SHP77 treated with DMSO at 0.1 percent for 48 hours (cell line): ENCODE measurements at places on chromosomes 13 and 19.

GRCh38 chr19:2049741-2050348 is 1.2 kb downstream of the MKNK2 start:
- DNase-seq: peak; percentile 22

- no peak for DNase-seq
These were observed 310.6 kb downstream of the LMO7 start for GRCh38 chr13:75946536-75947284.

DNA sequence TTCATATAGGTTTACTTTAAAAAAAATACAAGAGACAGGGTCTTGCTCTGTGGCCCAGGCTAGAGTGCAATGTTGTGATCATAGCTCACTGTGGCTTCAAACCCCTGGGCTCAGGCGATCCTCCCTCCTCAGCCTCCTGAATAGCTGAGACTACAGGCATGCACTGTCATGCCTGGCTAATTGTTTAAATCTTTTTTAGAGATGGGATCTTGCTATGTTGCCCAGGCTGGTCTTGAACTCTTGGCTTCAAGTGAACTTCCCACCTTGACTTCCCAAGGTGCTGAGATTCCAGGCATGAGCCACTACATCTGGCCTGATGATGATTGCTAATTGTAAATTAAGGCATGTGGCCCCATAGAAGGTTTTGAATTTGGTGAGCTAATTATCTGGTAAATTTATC is 35.4 kb upstream of the ADGRE1 start:
- no peak for DNase-seq

DNA sequence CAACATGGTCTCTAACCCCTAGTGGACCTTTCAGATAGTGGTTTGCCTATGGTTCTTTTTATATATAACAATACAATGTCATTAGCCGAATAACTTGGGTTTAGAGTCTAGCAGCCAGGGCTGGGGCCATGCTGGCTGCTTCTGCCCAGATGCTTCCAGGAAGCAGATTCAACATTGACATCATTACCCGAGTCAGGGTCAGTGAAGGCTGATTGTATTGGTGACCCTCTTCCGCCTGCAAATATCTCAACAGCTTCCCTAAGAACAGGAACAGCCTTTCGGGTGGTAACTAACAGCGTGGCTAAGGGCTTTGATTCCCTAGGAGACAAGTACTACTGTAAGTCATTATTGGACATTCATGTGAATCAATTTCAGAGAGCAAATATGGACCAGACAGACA is 476.4 kb downstream of the UQCRFS1 start:
- DNase-seq: no peak

DNA sequence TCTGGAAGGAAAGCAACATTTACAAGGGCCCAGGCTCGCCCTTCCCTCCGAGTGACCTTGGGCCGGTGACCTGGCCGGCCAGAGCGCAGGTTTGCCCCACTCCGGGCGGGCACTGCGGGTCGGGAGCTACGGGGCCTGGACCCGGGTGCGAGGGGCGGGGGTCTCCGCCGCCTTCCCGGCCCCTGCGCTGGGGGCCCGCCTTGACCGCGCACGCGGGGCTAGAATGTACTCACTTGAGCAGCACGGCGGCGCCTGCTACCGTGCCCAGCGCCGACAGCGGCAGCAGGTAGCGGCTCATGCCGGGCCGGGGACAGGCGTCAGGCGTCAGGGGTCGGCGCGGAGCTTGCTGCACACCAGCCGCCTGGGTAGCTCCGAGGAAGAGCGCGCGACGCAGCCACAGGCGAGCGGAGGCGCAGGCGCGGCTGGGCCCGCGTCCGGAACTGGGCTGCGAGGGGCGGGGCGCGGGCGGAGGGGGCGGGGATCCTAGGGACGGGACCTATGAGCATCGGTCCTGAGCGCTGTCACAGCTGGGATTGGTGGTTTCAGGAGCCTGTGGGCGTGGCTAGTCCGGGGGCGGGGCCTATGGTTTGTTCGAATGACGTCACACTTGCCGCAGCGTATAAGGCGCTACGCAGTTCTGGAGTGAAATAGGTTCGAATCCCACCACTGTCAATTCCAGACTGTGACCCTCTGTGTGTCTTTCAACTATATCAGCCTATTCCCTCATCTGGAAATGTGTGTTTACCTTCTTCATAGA is at the start of gene RDH13:
TSS of gene RDH13 (minus strand) at position 414 of the 757 bp plus-strand sequence. CDS start at position 298, 116 bp downstream.
- peak; percentile 75 for DNase-seq

DNA sequence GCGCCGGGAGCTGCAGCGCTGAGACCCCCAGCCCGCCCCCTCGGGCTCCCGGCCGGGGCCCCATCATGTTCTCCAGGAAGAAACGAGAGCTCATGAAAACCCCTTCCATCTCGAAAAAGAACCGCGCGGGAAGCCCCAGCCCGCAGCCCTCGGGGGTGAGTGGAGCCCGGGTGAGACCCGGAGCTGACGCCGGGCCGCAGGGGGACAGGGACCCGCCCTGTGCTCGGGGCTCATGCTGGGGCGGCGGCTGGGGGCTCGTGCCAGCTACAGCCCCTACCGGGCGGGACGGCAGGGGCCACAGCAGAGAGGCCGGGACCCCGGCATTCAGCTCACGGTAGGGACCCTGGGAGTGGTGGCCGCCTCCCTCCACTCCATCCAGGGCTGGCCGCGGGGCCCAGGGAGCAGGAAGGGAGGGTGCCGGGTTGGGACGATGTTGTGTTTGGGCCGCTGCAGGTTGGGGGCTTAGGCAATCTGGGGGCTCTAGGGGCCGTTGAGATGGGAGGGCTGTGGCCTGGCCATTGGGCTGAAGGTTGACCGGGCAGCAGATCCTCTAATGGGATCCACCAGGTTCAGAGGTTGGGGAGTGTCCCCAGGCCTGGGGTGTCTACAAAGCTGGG is 482 bp downstream of the ARHGAP45 start:
- DNase-seq: no peak

DNA sequence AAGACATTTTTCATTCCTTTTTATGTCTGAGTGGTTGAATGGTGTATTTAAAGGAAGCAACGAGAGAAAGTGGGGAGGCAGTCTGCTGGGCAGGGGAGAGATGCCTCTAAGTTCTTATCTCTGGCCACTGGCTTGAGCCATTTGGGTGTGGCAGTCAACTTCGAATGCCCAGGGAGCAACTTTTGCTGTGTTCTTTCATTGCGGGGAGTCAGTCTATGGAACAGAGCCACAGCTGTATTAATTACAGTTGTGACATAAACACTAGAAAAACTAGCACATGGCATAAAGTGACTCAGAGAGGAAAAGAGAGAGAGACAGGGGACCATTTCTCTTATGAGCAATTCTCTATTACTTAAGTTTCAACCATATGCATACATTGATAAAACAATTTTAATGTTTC is 40.4 kb upstream of the PDCD5 start:
- DNase-seq: no peak

GRCh38 chr13:59270327-59270726 is 893.4 kb downstream of the DIAPH3 start:
- no peak for DNase-seq

GRCh38 chr19:1450735-1451731 is 1.1 kb downstream of the APC2 start:
- no peak for DNase-seq

DNA sequence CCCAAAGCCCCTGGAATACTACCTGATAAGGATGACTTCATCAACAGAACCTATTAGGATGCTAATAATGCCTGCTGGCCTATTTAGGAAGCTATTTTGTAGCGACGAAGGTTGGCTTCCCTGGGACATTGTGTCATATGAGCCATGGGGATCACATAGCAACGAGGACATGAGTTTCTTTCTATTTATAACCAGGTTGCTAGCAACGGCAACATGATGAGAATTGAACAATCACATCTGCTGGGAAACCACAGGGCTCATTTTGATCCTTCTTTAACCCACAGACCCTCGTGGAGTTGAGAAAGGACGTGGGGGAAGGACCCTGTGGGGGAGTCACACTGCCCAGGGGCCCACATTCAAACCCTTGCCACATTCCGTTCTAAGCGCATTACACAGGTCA is 172.2 kb downstream of the COL4A1 start:
- DNase-seq: no peak

- no peak for DNase-seq
These were observed 36.1 kb downstream of the MTUS2 start for GRCh38 chr13:28856287-28856686.

GRCh38 chr13:45584816-45585215 is 30.7 kb downstream of the ERICH6B start:
- DNase-seq: no peak

- no peak for DNase-seq
These were observed 194.5 kb upstream of the UBL3 start for GRCh38 chr13:30044932-30045331.

DNA sequence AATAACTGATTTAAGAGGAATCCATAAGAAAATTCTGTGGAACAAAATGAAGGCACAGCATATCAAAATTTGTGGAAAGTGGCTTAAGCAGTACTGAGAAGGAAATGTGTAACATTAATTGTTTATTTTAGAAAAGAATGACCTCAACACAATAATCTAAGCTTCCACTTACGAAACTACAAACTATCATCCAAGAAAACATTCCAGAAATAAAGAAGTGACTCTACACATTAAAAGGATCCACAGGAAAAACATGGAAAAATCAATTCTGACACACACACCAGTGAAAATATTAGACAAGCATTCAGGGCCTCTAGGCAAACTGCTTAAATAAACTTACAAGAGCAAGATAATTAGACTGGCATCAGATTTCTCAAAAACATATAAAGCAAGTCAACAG is 14.0 kb downstream of the EXOSC8 start:
- DNase-seq: no peak

DNA sequence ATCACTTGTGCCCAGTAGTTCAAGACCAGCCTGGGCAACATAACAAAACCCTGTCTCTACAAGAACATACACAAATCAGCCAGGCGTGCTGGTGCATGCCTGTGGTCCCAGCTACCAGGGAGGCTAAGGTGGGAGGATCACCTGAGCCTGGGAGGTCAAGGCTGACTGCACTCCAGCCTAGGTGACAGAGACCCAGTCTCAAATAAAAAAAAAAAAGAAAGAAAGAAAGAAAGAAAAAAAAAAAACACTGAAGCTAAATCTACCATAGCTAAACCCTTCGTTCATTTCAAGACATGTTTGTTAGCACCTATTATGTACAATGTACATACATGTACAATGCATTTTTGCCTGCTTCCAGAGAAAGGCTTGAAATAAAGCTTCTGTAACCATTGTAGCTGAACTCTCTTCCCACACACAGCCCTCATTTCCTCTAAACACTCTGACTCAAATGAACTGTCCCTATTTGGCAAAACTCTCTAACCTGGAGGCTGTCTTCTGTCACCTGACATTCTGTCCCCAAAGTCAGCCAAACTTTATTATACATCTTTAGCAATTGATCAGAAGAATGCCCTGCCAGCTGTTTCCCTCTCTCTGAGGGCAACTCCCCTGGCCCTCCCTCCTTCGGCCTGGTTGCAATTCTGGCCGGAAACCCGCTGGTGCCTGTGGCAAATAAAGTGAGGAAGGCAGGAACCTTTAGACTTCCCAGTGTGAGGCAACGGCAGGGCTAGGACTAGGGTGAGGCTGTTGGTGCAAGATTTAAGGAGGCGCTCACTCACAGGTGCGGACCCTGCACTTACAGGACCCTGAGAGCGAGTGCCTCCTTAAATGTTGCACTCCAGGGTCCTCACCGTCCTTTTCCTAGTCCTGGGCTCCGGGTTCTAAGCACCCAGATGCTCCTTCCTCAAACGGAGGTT is 1.8 kb downstream of the ETHE1 start:
- DNase-seq: no peak

- DNase-seq: no peak
These were observed 130.6 kb downstream of the COG6 start for GRCh38 chr13:39786091-39786490.

DNA sequence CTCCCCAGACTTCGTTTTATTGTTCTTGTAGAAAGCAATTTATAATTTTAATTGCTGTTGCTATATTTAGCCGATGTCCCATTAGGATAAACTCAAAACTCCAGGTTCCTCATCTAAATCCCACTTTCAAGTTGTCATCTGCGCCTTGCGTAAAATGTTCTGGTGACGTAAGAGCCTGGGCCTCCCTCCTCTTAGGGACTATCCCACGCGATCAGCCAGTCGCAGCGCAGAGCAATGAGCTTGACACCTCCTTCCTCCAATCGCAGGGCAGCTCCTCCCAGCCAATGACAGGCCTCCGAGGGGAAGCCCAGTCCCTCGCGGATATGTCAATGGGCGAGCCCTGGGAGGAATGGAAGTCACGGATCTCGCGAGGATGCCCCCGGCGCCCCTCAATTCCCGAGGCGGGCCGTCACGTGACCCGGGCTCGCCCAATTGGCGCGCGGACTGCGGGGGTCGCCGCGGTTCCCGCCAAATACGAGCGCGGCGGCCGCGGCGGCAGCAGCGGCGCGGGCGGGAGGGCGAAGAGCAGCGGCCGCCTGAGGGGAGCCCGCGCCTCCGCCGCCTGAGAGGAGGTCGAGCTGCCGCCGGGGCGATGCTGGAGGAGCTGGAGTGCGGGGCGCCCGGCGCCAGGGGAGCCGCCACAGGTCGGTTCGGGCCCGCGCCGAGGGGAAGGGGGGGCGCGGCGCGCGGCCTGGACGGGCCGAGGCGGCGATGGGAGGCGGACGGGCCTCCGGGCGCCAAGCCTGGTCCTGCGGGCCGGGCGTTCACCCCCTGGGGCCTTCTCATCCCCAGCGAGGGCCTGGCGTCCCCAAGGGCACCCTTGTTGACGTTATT is at the start of gene CHAF1A:
TSS of gene CHAF1A (plus strand) at position 470 of the 834 bp plus-strand sequence. CDS start at position 593, 123 bp downstream.
- peak; percentile 98 for DNase-seq

DNA sequence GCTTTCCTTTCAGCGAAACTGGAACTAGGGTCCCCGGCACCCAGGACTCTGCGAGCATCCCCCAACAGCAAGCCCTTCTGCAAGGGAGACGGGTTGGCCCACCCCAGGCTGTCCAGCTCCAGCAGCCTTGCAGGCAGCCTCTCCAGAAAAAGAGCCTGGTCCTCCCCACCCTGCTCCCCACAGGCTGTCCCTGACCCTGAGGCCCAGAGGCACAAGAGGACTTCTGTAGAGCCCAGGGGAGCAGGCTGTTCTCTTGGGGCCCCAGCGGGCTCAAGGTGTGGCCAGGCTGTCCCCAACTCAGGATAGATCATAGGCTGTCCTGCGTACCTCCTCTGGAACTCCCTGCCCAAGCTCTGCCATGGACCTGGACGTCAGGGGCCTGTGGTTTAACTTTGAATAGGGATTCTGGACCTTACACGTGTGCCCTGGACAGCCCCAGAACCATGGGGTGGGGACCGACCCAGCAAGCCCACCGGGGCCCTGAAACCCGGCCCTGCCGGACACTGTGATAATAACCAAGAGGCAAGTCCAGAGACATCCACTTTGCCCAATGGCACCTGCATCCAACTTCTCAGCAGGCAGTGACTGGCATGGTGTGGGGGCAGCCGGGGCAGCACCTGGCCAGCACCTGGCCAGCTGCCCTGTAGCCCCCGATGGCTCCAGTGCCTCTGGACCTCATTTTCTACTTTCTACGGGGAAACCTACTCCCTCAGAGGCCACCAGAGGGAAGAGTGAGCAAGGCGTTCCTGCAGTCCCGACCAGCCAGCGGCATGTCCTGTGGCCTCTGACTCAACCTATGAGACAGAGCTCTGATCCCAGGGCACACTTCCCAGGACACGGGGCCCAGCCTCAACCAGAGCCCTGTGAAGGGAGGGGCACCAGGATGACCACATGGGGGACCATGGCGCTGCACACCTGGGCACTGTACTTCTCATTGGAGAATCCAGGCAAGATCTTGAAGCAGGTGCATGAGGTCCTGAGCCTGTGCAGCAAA is 50.9 kb upstream of the TPM4 start:
- DNase-seq: no peak
